Right forelimb (tissue), 1 donor: ENCODE measurements at places on chromosomes 2 and 18.

- no peak for DNase-seq
These were observed 163.4 kb downstream of the TMEM163 start for GRCh38 chr2:134555411-134555810.

DNA sequence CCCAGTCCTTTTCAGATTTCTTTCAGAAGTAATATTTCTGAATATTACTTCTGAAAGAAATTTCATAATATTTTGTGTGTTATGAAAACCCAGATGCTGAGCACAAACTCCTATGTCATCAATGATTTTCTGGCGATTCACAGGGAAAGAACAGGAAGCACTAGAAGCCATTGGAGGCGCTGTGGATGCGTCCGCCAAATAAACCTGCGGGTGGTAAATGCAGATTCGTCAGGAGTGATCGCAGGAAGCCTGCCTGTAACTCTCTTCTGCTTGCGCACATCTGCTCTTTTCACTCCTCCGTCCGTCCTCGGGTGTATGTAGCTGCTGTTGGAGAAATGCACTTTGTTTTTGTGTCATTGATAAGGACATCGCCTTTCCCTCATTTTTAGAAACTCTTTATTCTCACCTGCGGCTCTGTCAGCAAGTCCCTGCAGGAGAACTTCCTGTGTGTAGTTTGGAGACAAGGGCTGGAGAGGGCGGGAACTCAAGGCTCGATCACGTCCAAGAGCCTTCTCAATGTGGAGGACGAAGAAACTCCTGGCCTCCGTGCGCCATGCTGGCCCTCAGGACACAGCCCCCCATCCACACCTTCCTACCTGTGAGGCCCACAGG, 483.8 kb downstream of the GALR1 start:
- DNase-seq: no peak

DNA sequence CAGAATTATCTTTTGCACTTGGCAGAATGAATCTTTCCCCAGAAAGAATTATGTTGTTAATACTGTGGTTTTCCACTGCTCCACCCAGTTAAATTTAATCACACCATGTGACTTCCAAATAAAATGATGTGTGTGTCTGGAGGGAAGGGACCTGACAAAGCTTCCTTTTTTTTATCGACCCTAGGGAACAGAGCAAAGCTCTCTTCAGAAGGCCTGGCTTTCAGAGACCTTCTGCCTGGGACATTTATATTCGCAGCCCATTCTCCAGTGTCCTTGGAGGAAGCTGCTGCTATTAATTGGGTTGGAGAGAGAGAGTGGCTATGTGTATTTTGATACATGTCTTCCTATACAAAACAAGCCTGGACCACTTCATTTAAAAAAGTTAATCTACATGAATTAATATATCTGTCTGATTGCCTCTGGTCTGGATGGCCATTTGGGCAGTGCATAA, 233.7 kb downstream of the PRKCE start:
- DNase-seq: no peak

GRCh38 chr2:159620796-159621195, 4.4 kb upstream of the BAZ2B start:
- DNase-seq: no peak

GRCh38 chr2:54606393-54606958, 117.0 kb upstream of the EML6 start:
- DNase-seq: no peak

- DNase-seq: no peak
These were observed 110.1 kb downstream of the POLE4 start for GRCh38 chr2:75068546-75068945.

DNA sequence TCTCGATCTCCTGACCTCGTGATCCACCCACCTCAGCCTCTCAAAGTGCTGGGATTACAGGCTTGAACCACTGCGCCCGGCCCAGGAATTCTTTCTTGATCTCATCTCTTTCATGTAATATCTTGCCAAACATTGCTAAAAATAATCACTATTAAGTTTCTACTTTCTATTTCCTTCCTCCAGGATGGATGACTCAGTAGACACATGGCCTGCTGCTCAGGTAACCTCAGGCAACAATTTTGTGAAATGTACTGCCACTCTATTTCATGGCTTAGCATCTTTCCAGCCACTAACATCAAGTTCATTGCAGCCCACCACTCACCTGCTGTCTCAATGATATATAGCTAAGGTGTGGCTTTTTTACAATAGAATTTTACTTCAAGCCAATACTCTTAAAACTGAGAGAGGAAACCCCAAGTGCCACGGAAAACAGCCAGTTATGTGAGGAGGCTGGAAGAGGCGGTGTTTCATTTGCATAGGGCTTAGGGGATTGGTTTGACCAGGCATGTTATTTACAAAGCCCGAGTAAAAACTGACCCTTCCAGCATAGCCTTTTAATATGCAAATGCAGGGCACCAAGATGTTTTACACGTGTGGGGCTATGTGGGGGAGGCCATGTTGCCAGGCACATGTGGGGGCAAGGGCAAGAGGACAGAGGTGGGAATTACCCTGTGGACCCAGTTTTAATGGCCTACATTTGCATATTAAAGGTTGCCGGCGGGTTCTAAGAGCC, 11.3 kb upstream of the SUMO1 start:
- no peak for DNase-seq

GRCh38 chr2:64586883-64587481, 62.9 kb downstream of the AFTPH start:
- DNase-seq: no peak

DNA sequence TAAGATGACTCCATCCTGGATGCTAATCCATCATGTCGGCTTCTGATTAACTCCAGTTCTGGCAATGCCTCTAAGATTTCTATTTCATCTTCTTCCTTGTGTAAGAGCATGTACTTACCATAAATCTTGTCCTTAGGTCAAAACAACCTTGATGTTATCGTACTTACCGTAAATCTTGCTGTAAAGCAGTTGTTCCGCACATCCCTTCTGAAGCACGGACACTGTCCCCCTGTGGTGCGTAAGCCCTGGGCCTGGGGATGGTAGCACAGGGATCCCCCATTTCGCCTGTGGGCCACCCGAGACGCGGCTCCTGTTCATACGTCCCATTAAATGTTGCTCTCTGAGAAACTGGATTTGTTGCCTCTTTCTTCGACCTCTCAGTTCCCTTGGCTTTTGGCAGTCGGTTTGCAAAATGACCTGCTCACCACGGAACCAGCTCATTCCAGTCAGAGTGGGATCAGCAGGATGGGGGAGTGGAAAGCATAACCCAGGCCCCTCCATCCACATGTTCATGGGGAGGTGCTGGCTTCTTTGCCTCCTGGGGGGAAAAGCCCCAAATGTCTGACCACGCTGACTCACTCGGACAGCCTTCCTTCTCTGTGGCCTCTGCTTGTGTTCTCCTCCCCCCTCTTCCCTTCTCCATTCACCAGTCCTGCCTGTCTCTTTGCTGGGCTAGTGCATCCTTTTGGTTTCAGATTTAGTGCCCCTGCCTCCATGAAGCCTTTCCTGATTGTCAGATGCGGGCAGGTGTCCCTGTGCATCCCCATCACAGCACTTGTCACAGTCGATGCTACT, 49.9 kb downstream of the RAB31 start:
- no peak for DNase-seq

GRCh38 chr2:205895981-205896655, 189.9 kb downstream of the INO80D start:
- no peak for DNase-seq

DNA sequence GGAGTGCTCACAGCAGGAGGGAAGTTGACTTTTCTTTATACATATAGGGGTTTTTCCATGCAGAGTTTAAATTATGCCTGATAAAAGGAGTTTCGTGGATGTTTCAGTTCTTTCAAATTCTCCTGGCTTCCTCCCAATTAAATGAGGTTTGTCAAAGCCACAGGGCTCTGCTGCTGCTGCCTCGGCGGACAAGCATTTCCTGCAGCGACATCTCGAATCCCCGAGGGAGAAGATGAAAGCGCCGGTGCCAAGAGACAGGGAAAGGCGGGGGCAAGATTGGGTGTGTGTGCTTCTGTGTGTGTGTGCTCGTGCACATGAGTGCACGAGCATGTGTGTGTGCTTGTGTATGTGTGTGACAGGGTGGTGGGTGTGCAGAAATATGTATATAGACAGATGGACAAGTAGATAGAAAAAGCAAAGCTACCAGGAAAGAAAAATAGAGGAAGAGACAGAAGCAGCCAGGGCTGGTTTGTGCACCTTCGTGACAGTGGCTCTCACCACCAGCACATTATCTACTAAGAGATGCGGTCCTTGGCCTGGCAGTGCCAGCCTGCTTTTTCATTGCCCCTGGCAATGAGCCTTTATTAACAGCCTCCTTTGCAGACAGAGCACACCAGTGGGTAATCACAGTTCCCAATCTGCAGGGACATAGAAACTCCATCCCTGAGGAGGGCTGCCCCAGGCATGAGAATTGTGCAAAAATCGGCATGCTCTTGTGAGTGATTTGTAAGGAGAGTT, 76.2 kb downstream of the CDK15 start:
- DNase-seq: no peak

DNA sequence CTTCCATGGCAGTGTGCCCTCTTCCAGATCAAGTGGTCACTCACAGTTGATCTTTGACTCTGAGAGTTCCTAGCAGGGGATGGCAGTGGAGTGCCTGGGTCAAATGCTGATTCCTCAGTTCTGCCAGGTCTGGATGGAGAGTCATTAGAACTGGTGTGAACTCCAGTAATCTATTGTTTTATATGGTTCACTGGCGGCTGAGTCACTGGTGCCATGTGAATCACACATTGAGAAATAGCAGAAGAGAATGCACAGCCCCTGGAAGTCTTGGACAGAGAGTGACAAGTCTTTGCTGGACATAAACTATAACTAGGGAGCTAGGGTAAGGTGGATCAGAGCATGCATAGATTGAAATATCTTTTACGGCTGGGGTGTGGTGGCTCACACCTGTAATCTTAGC, 86.9 kb downstream of the EIF2AK3 start:
- DNase-seq: no peak

- DNase-seq: no peak
These were observed 142.6 kb upstream of the CYP1B1 start for GRCh38 chr2:38218591-38218991.

DNA sequence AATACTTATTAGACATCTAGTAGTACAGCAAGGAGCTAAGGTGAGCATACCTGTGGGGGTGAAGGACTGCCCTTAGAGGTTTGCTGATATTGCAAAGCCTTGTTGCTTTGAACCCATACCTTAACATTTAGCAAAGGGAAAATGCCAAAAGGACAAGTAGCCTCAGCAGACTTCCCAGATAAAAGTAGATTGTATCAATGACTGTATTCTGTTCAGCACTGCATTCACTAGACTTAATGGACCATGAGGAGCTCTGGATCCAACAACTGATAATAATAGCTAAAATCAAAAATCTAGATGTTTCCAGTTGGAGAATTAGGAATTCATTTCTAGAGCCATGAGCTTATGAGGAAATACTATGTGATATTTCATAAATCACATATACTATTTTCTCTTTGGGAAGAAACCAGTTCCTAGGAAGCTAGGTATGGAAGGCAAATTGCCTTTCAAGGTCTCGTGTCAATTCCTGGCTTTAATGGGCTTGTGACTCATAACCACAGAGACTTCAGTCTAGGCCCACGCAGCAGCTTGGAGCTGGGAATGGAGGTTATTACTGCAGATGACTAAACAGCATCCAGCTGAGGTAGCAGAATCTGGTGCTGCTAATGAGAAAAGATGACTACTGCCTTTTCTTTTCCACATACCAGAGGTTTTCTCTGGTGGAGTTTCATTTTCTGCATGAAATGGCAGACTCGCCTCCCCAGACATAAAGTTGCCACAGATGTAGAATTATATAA, 191.2 kb upstream of the NABP1 start:
- DNase-seq: no peak

GRCh38 chr2:42192652-42193566, 23.8 kb downstream of the EML4 start:
- DNase-seq: no peak

GRCh38 chr2:58533376-58533775, 292.3 kb upstream of the FANCL start:
- no peak for DNase-seq

GRCh38 chr18:49183921-49184320, 233.2 kb upstream of the SMAD7 start:
- no peak for DNase-seq

- DNase-seq: no peak
These were observed 54.9 kb upstream of the PXDN start for GRCh38 chr2:1799174-1799573.

DNA sequence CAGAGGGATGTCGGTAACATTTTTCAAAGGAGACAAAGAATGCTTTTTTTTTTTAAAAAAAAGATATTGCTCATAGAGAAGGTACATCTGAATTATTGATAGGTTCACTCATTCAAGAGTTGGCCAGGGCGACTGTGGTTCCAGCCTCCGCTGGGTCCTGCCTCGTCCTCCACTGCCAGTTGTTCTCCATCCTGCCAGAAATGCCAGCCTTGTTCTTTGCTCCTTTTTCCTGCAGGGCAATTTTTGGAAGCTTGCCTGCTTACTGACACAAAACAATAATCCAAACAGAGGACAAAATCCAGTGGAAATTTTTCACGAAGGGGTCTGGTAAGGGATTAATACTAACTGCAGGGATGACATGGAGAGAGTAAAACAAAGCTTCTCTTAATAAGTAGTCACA, 1113.0 kb downstream of the CBLN2 start:
- DNase-seq: no peak

DNA sequence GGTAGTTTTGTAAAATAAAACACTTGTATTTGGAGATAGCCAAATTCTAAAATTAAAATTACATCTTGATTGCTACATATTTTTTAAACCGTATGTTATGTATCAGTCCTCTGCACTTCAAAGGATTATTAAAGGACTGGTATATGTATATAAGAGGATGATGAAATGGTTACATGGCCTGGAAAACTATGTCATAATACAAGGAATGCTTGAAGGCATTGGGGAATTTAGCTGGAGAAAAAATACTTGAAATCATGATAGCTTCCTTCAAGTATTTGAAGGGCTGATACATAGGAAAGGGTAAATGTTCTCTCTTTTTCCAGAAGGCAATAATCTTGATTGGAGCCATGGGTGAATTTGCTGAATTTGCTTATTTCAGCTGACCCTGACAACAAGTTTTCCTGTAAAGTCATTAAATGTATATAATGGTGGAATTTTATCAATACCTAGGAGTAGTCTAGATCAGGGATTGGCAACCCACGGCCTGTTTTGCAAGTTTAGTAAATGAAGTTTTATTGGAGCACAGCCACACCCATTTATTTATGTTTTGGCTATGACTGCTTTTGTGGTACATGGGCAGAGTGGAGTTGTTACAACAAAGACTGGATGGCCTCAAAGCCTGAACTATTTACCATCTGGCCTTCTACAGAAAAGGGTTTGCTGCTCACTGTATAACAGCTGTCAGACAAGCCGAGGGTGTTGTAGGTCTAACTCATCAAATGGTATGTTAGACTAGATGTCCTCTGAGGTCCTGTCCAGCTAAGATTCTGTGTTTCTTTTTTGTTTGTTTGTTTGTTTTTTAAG, 34.4 kb downstream of the ACYP2 start:
- no peak for DNase-seq
